Mucosa of descending colon (tissue), 3 donors: ENCODE measurements at places on chromosomes 5 and 9.

GRCh38 chr5:96978812-96979449 is 43.1 kb downstream of the LNPEP start:
- DNase-seq: no peak

GRCh38 chr9:96494215-96494800 is 44.3 kb downstream of the HABP4 start:
- no peak for DNase-seq

DNA sequence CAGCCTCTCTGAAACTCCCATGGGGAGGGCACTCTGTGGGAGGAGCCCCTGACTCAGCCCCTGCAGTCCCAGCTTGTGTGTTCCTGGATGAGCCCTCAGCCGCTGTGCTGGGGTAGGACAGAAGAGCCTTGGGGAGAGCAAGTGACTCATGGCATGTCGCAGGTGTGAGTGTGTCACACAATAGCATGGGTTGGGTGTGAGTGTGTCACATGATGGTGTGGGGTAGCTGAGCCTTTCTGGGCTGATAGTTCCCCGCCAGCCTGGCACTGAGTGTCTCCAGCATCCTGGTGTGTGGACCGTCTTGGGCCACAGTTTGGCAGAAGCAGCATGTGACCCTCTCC is 83.4 kb downstream of the PHF2 start:
- no peak for DNase-seq

DNA sequence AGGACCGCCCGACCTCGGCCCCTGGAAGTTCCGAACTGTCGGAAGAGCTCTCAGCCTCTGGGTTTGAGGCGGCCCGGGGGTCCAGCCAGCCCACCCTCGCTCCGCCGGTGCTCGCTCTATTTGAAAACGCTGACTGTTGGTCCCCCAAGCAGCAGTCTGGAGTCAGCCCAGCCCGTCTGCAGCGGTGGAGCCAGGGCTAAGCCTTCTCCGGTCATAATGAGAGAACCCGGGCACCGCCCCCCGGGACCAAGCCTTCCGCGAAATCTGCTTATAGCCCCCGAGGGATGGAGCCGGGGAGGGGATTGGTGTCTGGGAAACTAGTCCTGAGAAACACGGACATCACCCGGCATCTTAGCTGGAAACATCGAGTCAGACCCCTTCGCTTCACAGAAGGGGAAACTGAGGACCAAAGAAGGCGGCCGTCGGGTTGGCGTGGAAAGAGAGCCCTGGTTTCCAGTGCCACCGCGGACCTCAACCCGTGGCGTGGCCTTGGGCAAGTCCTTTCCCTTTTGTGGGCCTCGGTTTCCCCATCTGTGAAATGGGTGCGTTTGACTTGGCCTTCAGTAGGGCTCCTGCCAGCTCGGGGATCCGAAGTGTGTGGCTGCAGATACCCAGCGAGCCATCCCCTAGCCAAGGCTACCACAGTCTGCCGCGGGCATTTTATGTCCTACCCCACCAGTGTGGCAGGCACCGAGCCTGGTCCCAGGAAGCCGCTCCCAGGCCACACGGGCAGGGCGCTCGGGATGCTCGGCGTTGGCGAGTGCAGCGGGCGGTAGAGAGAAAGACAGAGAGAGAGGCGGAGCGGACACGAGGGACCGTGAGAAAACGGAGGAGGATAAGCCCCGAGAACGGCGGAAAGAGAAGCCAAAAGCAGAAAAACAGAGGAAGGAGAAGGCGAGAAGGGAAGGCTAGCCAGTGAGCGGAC is 857 bp downstream of the ADAM19 start:
- DNase-seq: peak; percentile 69

DNA sequence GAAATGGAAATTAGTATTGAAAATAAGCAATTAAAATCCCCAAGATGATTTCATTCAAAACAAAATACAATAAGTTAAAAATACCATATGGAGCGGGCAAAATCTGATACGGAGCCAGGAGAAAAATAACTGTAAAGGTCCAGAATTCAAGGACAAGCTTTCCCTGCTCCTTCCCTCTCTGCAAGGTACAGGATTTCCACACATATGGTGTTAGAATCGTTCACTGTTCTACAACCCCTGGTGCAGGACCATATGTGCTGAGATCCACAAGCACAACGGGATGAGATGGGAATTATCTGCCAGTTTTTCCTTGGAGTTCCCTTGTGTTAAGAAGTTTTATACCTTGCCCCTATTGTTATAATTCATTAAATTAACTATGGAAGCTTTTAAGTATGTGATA is 94.7 kb upstream of the DMAC1 start:
- DNase-seq: no peak

- no peak for DNase-seq
Measured at GRCh38 chr5:137223324-137224295, 275.5 kb downstream of the SPOCK1 start.
